ENCODE measurements at places on chromosomes 6 and 20.

DNA sequence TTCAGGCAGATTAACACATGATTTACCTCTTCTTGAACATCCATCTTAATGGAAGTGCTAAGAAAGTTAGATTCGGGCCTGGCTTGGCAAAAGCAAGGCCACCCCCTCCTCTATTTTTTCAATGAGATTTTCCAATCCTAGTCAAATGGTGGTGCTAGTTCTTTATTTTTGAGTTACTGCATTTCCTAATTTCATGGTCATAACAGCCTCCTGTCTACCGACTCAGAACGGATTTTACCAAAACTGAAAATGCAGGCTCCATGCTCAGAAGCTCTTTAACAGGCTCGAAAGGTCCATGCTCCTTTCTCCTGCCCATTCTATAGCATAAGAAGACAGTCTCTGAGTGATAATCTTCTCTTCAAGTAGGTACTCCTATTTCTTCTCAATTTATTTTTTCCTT is 117.2 kb upstream of the ESR1 start:
- no peak for DNase-seq

DNA sequence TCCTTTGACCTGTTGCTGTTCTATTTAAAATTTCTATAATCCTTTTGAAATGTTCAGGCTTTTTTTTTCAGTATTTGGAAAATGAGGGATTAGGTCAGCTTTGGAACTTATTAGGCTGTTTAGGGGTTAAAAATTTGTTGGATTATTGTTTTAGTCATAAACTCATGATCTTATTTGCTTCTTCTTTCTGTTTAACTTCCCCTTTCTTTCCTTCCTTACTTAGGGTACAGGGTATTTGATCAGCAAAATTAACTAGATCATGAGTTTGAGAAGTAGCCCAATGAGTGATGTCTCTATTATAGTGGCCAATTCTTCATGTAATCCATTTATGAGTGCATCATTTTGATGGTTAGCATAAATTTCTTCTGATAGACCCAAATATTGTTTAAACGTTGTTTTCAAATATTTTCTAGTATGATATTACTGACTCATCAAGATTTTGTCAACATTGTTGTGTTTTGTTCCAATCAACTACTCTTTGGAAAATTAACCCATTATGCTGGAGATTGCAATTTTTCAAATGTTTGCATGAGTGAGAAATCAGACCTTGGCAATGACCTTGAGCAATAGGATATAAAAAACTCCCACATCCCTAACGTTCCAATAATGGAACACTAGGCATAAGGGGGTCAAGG is 94.4 kb downstream of the OTOR start:
- DNase-seq: no peak

GRCh38 chr6:41722969-41723529 is 12.4 kb downstream of the TFEB start:
- DNase-seq: no peak

DNA sequence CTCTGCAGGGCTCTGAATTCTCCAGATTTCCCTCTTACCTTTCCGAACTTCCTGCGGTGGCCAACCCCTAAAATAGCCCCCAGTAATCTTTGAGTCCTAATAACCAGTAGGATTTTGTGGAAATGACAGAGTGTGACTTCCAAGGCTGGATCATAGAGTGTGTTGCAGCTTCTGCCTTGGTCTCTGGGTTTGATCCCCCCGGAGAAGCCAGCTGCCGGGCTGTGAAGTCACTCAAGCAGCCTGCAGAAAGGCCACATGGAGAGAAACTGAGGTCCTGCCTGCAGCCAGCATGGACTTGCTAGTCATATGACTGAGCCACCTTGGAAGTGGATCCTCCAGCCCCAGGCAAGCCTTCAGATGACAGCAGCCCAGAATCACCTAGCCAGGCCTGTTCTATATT is 46.3 kb upstream of the SCRT2 start:
- DNase-seq: no peak

- DNase-seq: no peak
Observed at GRCh38 chr20:53872081-53872541, 198.3 kb downstream of the BCAS1 start.

DNA sequence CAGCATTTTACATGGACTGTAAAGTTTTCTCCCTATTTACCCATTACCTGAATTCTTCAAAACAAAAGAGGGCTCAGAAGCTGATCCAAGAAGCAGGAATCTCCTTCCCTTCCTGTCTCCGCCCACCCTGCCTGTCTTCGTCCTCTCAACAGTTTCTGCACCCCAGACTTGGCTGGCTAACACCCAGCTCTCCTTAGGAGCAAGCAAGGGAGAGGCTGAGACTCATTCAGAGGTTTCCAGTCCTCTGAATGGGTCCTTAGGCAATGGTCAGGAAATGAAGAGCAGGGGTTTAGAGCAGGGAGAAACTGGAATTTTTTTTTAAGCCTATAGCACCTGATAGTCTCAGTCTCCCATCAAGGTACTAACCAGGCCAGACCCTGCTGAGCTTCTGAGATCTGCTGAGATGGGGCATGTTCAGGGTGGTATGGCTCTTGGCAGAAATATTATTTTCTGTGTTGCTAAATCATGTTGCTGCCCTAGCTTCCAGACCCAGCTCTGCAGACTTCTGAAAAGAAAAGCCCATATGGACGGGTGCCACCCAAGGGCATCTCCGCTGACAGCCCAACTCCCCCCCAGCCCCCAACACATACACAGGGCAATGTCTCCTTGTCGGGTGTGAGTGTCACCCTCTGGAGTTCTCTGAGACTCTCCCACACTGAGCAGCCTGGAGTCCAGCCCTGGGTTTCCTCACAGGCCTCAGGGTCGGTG is 74.6 kb upstream of the CD93 start:
- no peak for DNase-seq

DNA sequence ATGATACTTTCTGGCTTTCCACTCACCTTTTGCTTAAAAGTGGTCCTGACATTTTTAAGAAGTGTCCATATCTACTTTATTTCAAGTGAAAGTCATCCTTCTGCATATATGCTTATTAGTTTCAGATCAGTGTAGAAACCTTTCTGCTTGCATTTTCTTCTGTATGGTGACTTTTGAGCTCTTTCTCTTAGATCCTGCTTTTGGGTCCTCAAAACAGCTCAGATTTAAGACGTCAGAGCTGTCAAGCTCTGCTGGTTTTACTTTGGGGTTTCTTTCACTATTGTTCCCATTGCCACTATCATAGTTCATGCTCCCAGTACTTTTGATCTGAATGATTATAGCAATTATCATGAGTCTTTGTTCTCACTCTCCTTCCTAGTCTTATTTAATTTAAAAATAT is 41.7 kb downstream of the BCKDHB start:
- no peak for DNase-seq

GRCh38 chr20:14412065-14412681 is 74.8 kb upstream of the FLRT3 start:
- DNase-seq: no peak

DNA sequence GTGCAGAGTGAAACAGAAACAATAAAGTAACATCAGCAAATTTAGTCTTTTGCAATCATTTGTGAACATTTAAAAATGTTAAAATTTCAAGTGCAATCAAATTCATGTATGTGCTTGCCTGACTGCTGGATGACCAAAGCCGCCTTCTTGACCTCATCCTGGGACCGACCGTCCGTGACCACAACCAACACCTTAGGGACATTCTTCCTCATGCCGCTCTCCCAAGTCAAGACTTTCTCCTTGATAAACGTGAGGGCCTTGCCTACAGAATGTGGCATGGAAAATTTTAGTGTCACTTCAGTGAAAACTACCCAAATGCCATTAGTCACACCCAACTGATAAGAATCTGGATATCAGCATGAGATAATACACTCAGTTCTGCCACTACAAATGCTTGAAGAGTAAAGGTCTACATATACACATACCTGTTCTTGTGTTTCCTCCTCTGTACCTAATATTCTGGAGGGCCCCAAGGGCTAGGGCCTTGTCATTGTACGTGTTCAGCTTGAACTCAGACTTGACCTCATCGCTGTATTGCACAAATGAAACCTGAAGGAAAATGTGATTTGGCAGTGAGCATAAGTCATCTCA is 86.8 kb downstream of the COL12A1 start:
- DNase-seq: no peak

DNA sequence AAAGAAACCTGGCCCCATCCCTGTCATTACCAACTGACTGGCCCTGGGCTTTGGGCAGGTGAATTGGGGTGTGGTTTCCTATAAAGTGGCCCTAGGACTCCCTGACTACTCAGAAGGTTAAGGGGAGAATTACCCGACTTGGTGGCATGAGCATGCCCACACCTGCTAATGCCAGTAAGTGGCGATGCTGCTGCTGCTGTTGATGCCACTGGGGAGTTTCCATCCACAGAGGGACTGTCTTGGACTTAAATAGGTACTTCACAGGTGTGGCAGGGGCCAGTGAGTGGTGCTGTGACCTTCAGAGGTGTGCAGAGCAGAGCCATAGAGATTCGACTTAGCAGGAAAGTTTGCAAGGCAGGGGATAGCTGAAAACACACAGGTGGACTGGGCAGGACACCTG is 32.6 kb upstream of the MDFI start:
- DNase-seq: no peak

- DNase-seq: no peak
Observed at GRCh38 chr6:167554854-167555253, 230.0 kb downstream of the TTLL2 start.

GRCh38 chr6:21451546-21452013 is 142.0 kb upstream of the SOX4 start:
- no peak for DNase-seq

GRCh38 chr20:43925215-43925614 is 10.6 kb downstream of the TOX2 start:
- no peak for DNase-seq

- no peak for DNase-seq
Observed at GRCh38 chr6:37477656-37478435, 21.8 kb downstream of the CCDC167 start.

- DNase-seq: no peak
Observed at GRCh38 chr6:75501756-75502155, 8.2 kb upstream of the FILIP1 start.

DNA sequence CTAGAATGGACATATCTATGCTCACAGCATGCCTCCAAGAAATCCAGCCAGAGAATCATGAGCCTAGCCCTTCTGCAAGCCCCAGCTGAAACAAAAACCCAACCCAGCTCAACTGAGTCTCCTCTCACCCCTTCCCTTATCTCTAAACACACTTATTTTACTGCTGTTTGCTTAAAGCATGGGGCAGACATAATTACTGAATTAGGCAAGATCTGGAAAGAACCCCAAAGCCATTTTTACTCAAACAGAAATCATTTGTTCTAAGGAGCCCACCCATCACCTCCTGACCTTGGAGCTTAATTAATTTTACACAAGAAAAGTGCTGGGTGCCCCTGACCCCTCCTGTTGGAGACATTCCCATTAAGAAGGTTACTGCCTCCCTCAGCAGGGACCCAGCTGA is 291.6 kb downstream of the MAFB start:
- DNase-seq: no peak

GRCh38 chr6:41280381-41281057 is 6.0 kb downstream of the TREM1 start:
- DNase-seq: no peak

DNA sequence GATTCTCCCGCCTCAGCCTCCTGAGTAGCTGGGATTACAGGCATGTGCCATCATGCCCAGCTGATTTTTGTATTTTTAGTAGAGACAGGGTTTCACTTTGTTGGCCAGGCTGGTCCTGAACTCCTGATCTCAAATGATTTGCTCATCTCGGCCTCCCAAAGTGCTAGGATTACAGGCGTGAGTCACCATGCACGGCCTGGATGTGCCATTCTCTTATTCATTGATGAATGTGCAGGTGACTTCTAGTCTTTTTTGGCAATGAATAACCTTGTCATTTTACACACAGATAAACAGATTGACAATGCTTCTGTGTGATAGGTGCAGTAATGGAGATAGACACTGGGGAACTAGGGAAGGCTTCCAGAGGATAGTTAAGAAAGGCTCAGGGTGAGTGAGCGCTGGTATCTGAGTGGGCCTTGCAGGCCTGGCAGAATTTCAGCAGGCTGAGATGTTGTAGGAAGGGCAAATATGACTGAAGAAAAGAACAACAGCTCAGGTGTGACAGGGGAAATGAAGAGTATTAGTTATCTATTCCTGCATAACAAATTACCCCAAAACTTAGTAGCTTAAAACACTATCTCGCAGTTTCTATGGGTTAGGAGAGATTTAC is 23.3 kb downstream of the PPARD start:
- DNase-seq: no peak

GRCh38 chr6:52381249-52381648 is 19.3 kb downstream of the PAQR8 start:
- DNase-seq: no peak

GRCh38 chr6:32617751-32618150 is 19.5 kb upstream of the HLA-DQA1 start:
- no peak for DNase-seq

DNA sequence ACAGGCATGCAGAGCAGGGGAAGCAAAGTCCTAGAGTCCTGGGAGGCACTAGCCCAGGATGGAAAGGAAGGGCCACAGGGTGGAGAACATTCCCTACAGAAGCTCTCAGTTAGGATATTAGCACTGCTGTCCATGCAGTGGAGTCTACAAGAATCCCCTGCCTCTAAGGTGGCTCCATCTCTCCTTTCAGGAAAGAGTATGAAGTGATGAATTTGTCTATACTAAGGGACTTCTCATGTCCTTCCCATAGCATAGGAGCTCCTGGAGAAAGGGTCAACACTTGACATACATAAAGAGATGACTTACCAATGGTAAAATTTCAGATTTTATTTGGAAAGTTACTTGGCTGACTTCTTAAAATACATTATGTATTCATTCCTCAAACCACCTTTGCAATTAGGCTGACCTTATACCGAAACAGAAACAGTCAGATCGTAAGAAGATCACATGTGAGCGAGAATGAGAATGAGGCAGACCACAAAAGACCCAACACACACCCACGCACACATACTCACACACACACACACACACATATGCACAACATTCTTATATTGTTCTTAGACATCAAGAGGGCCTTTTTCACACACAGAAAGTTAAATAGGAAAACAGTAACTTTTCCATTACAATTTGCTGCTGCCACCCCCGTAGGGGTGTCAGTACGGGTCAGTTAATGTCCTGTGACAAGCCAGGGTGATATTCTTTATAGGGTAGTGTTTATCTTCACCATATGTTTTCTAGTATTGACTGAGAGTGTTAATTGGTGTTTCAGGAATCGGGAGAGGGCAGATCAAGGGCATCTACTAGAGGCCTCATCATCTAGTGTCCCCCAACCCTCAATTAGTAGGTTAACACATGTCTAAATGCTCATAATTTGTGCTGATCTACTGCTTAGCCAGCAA is 159.4 kb downstream of the FAXC start:
- no peak for DNase-seq

GRCh38 chr6:1958257-1958656 is 287.1 kb downstream of the GMDS start:
- no peak for DNase-seq

DNA sequence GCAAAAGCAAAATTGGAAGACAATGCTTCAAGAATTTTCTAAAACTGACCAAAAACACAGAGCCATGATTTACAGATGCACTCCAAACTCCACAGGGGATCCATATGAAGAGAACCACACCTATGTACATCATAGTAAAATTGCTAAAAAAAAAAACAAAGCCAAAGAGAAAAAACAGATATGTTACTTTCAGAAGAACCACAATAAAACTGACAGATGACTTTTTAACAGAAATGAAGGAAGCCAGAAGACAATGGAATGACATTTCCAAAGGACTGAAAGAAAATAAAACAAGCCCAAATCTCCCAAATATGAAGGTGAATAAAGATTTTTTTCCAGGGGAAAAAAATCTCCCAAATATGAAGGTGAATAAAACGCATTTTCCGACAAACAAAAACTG is 17.5 kb downstream of the TRERF1 start:
- DNase-seq: no peak

GRCh38 chr6:124530926-124531325 is 431.3 kb upstream of the RNF217 start:
- no peak for DNase-seq

Data from keratinocyte (primary cell).